ENCODE measurements at places on chromosomes 3 and 15.

- no peak for DNase-seq
Measured at GRCh38 chr3:46924921-46925584, 47.5 kb downstream of the PTH1R start.

GRCh38 chr3:36989568-36989967 lies 3.4 kb downstream of the EPM2AIP1 start:
- DNase-seq, result no peak

GRCh38 chr3:18507333-18507732 lies 82.2 kb upstream of the SATB1 start:
- no peak for DNase-seq

- DNase-seq, result no peak
Measured at GRCh38 chr15:87347806-87348515, 908.6 kb downstream of the NTRK3 start.

- DNase-seq, result no peak
Measured at GRCh38 chr3:32596909-32597369, 26.3 kb upstream of the DYNC1LI1 start.

- DNase-seq, result no peak
Measured at GRCh38 chr3:144963810-144964209, 992.2 kb downstream of the DIPK2A start.

GRCh38 chr3:72155391-72156064 lies 370.6 kb upstream of the PROK2 start:
- DNase-seq, result no peak

DNA sequence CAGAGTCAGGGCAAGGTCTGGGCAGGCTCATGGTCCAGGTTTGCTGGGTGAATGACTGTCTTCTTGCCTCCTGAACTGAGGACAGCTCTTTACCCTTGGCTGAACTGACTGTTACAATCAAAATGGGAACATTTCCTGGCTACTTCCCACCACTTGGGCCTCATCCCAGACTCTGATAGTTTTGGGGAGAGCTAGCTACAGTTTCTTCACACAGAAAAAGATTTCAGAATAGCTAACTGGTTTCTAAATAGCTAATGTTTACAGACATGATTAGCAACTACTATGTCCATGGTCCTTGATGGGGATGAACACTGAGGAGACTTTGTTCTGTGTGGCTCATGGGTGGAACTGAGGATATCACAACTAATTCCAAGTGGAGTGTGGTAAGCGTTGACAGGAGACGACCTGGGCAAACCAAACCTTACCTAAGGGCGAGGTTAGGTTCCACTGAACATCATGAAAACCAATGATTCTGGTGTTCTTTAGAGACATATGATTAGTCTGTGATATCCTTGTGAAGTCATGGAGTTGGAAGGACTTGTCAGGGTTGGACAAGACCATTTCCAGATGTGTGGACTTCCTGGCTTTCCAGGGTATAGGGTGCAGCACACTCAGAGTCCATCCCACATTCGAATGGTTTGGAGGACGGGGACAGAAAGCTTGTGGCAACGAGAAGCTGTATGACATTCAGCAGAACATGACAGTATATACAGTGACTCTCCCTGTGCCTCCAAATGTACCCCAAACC lies 7.3 kb downstream of the ALPK3 start:
- DNase-seq, result no peak

DNA sequence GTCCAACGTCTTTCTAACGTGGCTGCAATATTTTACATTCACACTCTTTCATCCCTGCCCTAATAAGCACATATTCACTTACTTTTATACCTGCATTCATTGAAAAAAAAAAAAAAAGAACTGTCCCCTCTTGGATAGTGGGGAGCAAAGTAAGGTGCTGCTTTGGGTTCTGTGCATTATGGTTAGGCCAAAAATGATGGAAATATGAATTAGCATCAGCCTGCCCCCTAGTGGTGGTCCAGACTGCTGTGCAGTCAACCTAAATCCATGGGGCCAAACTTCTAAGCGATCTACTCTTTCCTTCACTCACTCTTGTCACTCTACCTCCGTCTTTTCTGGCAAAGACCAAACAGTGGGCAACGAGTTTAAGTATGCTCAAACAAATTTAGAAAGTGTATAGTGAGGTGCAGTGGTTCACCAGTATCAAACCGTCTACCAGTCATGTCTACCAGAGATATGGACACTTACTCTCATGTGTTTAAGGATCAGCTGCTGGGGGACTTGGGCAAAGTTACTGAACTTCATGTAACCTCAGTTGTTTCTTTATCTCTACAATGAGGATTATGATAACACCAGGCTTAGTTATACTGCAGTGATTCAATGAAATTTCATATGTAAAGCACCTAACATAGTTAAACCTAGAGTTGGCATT lies 61.5 kb upstream of the GRM7 start:
- peak; percentile 33 for DNase-seq

- DNase-seq, result no peak
Measured at GRCh38 chr3:171598990-171599389, 138.8 kb upstream of the TNIK start.

DNA sequence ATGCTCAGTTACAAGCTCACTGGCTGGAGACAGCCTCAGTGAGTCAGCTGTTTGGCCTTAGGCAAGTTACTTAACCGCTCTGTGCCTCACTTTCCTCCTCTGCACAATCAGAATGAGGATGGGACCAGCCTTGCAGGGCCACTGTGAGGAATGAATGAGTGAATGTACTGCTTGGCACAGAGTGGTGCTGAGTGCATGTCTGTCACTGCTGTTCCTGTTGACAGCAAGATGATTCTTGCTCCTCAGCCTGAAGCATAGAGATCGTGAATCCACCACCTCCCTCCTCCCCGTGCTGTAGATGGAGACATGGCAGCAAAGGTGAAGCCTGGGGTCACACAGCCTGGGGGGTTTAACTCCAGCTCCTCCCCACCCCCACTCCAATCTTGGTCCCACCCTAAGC lies 14.6 kb upstream of the GRIP2 start:
- no peak for DNase-seq

- DNase-seq, result no peak
Measured at GRCh38 chr3:119360736-119361462, 66.7 kb downstream of the ARHGAP31 start.

DNA sequence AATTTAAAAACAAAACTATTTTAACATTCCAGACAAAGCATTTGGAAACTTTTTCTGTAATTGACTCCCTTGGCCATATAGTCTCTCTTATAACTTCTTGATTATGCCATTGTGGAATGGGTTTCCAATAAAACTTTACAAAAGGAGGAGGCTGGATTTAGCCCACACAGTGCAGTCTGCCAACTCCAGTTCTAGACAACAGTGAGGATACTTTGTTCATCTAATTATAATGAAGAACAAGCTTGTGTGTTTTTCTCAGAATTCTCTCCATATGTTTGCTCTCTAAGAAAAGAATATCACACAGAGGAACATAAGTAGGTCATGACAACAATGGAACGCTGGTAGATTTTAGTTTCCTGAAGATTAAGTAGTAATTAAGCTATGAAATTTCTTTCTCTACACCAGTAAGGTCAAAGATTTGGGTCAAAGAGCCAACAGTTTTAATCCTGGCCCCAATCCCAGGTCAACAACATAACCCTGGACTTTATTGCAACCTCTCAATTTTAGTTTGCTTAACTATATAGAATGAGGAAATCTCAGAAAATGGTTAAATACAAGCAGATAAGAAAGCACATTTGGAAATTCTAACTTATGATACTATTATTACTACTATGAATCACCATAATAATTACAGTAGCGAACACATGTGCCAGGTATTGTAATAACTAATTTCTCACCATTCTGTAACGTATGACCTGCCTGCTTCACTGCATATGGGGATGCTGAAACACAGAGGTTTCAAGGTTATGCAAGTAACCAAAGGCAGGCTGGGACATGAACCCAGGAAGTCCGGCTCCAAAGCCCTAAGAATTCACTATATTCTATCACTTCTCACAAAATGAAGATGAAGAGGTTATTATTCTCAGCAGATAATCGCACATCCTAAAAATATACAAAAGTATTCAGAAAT lies 65.7 kb downstream of the TJP1 start:
- DNase-seq, result no peak

GRCh38 chr15:23708332-23708731 lies 21.2 kb upstream of the NDN start:
- no peak for DNase-seq

GRCh38 chr15:75704618-75705017 lies 8.0 kb downstream of the CSPG4 start:
- DNase-seq, result no peak

DNA sequence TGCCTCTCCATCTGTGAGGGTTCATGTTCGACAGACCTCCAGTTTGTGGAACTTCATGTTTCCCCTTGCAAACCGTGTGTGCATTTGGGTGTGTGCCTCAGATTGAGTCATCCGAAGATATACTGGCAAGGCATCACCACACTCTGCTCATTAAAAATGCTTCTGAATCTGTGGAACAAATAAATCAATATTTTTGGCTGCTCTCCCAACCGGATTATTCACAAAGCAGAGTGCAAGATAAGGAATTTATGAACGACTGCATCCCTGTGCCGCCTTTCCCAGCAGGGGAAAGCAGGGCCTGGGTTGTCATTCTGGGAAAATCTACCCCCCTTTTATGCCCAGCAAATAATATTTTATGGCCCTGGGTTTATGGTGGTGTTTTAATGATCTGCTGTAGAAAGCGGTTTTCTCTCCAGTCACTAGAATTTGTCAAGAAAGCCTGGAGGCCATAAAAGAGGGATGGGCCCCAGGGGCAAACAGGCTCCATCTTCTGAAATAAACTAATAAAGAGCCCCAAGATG lies 4.2 kb upstream of the WNT5A start:
- DNase-seq, result no peak

DNA sequence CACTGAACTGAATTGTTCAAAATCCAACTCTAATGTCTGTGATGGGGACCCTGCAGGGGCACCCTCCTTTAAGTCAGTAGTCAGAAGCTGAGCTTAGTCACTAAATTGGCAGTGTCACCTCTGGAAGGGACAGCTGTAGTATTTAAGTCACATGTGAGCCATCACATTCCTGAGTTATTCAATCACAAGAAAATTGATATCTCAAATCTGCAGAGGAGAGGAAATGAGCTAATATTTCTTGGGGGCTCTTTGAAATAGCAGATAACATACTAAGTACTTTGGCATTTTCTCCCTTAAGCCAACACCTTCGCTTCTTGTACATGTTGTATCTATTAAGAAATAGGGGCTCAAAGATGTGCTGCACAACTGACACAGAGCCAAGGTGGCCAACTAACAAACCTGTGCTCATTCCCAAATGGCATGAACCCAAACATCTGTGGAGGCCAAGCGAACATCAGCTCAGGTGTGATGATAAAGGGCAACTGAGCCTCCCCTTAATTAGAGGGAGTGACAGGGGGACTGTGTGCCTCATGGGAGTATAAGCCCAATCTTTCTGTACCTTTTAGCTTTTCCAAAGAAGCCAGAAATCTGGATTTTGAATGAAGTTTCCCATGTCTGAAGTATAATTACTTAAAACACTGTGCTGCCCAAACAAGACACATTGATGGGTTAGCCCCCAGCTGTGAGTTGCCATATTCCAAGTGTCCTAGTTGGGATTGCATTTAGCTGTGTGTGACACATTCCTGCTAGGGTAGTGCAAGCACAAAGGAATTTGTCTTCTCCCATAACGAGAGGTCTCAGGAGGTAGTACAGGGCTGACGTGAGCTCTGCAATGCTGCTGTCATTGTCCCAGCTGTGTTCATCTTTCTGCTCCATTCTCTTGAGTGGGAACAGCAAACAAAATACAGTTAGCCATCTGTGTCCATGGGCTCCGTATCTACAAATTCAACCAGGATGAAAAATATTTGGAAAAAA lies 63.3 kb downstream of the ABHD5 start:
- DNase-seq, result no peak

DNA sequence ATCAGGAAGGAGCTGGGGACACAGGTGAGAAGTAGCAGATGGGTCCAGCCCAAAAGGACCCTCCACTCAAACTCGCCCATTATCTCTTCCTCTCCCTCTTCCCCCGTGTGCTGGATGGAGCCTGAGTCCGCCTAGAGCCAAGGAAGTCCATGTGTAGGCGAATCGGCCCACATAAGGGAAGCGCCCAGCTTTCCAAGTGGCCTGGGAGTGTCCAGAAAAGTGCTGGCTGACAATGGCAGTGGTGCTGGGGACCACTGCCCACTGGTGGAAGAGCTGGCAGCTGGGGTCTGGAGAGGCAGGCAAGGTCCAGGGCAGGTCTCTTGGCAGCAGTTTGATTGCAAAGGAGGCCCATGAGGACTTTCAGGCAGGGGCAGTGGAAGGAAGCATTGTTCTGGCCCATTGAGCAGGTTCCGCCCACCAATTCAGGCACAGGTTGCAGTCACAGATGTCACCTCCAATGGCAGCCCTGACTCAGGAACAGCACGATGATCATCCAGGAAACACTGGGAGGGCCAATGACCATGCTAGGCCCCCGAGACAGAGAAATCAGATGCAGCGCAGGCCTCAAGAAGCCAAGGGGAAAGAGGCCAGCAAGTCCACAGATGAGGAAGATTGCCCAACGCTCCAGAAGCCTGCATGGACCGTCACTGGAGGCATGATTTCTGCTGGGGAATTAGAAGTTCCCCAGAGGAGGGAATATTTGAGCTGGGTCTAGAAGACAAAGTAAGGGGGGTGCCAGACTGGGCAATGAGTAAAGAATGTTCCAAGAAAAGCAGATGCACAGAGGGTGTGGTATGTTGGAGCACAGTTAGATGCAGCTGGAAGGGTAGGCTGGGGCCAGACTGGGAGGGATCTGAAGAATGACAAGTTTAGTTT lies 3.0 kb downstream of the MFGE8 start:
- no peak for DNase-seq

DNA sequence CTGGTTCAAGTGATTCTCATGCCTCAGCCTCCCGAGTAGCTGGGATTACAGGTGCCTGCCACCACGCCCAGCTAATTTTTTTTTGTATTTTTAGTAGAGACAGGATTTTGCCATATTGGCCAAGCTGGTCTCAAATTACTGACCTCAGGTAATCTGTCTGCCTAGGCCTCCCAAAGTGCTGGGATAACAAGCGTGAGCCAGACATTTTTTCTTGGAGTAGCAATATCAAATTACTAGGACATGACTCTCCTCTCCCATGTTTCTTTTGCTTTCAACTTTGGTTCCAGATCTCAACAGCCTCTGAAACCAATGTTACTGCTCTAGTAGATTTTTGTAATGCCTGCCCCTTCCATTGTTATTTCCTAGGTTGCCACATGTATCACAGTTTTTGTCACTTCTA lies 462.0 kb downstream of the GBE1 start:
- DNase-seq, result no peak

DNA sequence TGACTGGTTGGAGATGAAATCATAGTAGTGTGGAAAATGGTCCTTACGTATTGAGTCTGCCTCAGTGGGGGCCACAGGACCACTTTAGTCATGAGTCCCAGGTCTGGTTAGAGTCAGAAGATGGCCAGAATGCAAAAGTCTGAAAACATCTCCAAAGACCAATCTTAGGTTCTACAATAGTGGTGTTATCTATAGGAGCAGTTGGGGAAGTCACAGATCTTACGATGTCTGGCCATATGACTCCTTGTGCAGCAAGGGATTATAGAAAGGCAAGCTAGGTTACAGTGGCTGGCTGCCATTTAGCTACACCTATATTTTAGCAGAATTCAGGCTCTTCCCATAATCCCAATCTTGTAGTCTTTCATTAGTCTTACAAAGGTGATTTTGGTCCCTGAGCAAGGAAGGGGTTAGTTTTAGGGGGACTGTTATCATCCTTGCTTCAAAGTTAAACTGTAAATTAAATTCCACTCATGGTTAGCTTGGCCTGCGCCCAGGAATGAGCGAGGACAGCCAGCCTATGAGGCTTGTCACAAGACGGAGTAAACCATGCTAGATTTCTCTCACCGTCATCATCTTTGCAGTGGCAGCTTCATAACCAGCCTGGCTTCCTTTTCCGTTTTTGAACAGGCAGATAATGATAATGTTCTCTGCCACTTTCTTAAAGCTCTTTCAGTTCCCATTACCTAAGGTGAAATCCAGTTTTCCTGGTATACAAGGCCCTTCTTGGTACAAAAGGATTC lies 134.1 kb downstream of the VPS8 start:
- no peak for DNase-seq

- no peak for DNase-seq
Measured at GRCh38 chr15:76753771-76754170, 151.4 kb downstream of the SCAPER start.
